Cardiac muscle cell (in vitro differentiated cells and primary cell): ENCODE measurements at places on chromosomes 5 and 9. TPM values are rescaled to one million over a fixed set of nuclear protein-coding genes. Genes with fewer than 3 reads are reported as not detected.

Gene BASP1
- 111 and 129 TPM in 2 replicates for total RNA-seq

Gene FABP6
- total RNA-seq, result not detected in 2 replicates

Gene SPINK7
- not detected in 2 replicates for total RNA-seq

Gene GPR21
- total RNA-seq, result 0.21 and 1.0 TPM in 2 replicates

Gene FAM151B
- 1.0 and 2.0 TPM in 2 replicates for total RNA-seq

Gene WNK2
- 31.6 and 92.2 TPM in 2 replicates for total RNA-seq

Gene PRLR
- 0.06 and 0.46 TPM in 2 replicates for total RNA-seq

Gene SH3PXD2B
- 19.7 and 27.6 TPM in 2 replicates for total RNA-seq

Gene DEPDC1B
- 1.6 and 15.7 TPM in 2 replicates for total RNA-seq

Gene SLC35A4
- total RNA-seq, result 29.5 and 32.3 TPM in 2 replicates

Gene SPINK1
- total RNA-seq, result not detected in 2 replicates

Gene GMCL2
- total RNA-seq, result not detected in 2 replicates

Gene TAF11L10
- not detected in 2 replicates for total RNA-seq

Gene PCDHGB4
- 17.4 and 23.5 TPM in 2 replicates for total RNA-seq

Gene KIAA0825
- total RNA-seq, result 1.8 and 2.1 TPM in 2 replicates
